Iris pigment epithelial cell (primary cell): ENCODE measurements at places on chromosomes 3 and 15.

- no peak for DNase-seq
These were observed 60.1 kb downstream of the MEIS2 start for GRCh38 chr15:37040072-37040742.

GRCh38 chr3:128487538-128487812 lies 5.5 kb downstream of the GATA2 start:
- DNase-seq, result no peak

- DNase-seq, result no peak
These were observed 27.8 kb upstream of the UBL7 start for GRCh38 chr15:74488776-74489175.

DNA sequence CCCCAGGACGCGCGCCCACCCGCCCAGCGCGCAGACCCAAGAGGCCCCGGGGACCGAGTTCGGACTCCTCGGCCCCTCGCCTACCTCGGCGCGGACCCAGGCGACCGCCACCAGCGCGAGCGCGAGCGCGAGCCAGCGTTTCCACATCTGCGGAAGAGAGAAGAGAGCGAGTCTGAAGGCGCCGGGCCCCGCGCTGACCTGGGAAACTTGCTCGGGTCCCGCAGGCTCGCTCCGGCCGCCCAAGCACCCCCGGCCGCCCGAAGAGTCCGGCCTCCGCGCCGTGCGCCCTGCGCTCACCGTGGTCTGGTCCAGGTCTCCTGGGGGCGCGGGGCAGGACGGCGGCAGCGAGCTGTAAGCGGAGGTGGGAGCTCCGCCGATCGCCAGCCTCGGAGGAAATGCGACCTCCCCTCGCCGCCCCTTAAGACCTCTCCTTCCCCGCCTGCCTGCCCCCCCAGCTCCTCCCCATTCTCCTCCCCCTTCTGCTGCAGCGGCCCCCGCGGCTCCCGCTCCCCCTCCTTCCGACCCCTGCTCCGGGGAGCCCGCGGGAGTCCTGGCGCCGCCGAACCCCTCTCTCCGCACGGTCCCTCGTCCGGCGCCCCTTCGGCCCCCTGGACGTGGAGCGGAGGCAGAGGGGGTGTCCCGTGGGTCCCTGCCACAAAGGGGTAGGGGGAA lies at the start of gene FSTL1:
TSS of gene FSTL1 (minus strand) at position 393 of the 672 bp plus-strand sequence. CDS start at position 147, 246 bp downstream.
- DNase-seq, result peak; percentile 72

GRCh38 chr3:45244356-45244755 lies 18.3 kb upstream of the TMEM158 start:
- peak; percentile 25 for DNase-seq

- peak; percentile 48 for DNase-seq
These were observed 29.5 kb downstream of the AGTR1 start for GRCh38 chr3:148727231-148727630.

GRCh38 chr15:74330861-74331408 lies 36.5 kb downstream of the CYP11A1 start:
- DNase-seq, result no peak

GRCh38 chr15:65423150-65423975 lies 616 bp upstream of the IGDCC4 start:
- DNase-seq, result no peak

GRCh38 chr15:42621996-42622925 lies 46.9 kb downstream of the STARD9 start:
- no peak for DNase-seq

GRCh38 chr3:20648294-20648693 lies 462.3 kb upstream of the SGO1 start:
- peak; percentile 83 for DNase-seq

DNA sequence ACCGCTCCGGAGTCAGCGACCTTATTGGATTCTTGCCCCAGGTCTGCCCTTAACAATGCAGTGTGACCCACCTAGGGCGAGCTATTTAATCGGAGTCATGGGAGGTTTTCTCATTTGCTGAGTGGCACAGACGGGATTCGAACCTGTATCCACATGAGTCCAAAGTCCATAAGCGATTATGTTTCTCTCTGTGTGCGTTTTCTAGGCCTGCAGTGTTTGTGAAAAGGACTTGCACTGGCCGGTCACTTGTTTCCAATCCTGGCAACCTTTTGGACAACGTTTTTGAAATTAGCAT lies 691 bp upstream of the HDGFL3 start:
- peak; percentile 10 for DNase-seq

- no peak for DNase-seq
These were observed 9.3 kb downstream of the EIF2B5 start for GRCh38 chr3:184144505-184144904.

DNA sequence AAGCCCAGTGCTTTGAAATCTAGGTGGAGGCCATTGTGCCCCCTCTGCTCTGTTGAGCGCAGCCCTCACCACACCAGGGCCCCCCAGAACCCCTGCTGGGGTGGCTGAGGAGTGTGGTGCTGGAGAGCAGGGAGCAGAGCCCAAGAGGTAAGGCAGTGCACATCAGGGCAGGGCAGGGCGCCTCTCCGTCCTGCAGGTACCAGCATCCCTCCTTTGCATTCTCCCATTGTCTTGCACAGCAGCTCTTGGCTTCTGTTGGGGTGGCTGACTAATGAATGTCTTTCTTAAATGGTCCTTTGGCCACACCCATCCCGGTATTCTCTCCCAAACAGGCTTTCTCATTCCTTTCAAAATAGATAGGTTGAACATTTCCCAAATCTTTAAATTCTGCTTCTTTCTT lies 41.4 kb upstream of the GABRG3 start:
- no peak for DNase-seq

DNA sequence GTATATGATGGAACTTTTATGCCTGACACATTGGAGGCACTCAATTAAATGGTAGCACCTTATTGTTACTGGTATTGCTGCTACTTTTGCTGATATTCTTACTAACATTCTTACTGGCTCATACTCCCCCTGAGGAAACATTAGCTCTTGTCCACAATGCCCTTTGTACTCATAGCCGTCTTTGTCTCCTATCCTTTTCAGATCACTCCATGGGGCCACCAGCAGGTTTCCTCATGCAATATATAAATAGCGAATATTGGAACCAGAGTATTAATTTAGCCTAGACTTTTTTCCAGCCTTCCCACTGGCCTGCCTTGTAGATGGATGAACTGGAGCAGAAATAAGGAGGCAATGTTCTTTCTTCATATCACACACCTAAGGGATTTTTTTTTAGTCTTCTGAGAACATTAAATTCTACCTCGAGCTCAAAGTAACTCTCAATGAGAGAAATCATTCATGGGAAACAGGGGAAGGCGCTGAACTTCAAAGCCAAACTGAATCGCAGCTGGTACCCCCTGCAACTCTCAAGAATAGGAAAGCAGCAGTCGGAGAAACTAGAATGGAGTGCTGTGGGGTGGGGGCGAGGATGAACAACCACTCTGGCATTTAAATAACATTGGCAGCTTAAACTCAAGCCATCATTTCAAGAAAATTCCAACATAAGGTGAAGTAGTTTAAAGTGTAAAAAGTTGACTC lies 300.3 kb downstream of the TAFA4 start:
- no peak for DNase-seq

DNA sequence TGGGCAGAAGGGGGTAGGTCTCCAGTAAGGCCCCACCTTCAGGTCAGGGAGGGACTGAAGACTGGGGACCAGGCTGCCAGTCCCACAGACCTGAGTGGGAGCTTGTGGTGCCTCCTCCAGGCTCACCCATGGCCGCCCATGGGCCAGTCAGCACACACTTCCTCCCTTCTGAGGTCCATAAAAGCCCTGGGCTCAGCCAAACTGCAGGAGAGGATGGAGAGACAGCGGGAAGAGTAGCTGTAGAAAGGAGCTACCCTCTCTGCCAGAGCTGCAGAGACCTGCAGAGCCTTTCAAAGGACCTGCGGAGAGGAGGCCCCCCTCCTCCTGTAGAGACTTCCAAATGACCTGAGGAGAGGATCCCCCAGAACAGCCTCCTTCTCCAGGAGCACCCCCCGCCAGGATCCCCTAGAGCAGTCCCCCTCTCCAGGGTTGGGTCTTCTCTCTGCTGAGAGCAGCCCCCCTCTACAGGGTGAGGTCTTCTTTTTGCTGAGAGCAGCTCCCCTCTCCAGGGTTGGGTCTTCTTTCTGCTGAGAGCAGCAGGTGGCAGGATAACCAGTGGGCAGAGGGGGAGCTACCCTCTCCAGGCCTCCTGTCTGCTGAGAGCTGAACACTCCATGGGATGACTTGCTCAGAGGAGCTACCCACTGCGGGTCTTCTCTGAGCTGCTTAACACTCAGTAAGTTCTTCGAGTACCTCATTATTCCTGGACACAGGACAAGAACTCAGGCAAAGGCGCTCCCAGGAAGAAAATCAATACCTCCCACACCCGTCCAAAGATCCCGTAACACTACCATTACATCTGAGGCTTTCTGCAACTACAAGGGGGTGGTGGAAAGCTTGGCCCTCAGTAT lies 5.0 kb upstream of the SKIC8 start:
- no peak for DNase-seq

DNA sequence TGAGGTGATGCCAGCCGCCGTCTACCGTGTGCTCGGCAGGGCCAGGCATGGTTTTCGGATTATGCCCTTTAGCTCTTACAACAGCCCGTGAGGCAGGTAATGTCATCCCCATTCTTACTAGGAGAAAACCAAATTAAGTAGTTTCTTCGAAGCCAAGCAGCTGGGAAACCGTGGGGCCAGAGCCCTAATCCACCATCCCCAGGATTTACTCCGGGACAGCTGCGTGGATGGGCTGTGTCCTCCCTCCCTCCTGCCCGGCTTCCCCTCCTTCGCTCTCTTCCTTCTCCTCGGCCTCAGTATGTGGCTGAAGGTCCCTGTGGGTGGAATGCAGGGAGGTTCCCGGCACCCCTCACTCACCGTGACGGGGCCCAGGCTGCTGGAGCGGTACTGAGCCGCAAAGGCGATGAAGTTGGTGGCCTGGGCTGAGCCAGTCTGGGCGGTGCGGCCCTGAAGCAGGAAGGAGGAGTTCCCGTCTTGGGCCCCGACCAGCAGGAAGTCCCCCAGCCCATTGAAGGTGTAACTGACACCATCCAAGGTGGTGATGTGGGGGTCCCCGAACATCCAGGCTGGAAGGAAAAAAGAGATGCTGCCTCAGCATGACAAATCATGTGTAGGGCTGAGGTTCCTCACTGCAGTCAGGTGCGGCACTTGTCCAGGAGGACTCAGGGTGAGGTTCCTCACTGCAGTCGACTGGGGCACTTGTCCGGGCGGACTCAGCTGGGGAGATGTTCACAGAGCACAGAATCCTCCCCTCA lies 42.5 kb downstream of the MUC20 start:
- no peak for DNase-seq

- no peak for DNase-seq
These were observed 11.0 kb upstream of the GATM start for GRCh38 chr15:45389351-45389750.
